ENCODE measurements at places on chromosomes 5 and 9. TPM values are rescaled to one million over a fixed set of nuclear protein-coding genes. Genes with fewer than 3 reads are reported as not detected.

GRCh38 chr9:14052359-14052758, 261.6 kb downstream of the NFIB start:
- H3K27ac ChIP-seq = no peak overlapping the region
- H3K27me3 ChIP-seq = no peaks in the 10 kb centered on the region
- no peak for DNase-seq
- H3K4me1 ChIP-seq = no peaks in the 10 kb centered on the region
- H3K4me3 ChIP-seq = no peak overlapping the region
- no peaks in the 10 kb centered on the region for H3K36me3 ChIP-seq

ELP1 gene
- total RNA-seq = 34.7 TPM

SPOCK1 gene
- total RNA-seq = 10.9 TPM

DNA sequence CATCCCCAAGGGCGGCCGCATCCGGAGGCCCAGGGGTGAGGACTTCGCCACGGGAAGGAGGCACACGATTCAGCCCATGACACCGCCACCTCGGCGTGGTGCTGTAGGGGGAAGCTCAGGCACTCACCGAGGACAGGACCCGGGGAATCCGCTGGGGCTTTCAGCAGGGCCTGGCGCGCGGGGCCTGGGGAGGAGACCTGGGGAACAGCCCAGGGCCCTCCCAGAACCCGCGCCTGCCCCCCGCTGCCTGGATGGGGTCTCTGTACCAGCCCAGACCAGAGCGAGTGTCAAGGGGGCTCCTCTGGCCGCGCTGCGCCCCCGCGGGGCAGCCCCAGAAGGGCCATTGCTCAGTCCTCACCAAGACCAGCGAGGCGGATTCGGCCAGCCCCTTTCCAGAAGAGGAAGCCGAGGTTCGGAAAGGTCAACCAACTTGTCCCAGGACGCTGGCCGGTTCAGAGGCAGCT, 12.8 kb downstream of the COL23A1 start:
- DNase-seq = peak; percentile 72
- peak overlapping the region; percentile 80 for H3K4me3 ChIP-seq
- H3K27me3 ChIP-seq = no peaks in the 10 kb centered on the region
- no peak overlapping the region for H3K27ac ChIP-seq
- H3K4me1 ChIP-seq = no peaks in the 10 kb centered on the region

PDCD1LG2 gene
- not detected for total RNA-seq

COL5A1 gene
- total RNA-seq = 9.5 TPM

ZBED3 gene
- 7.8 TPM for total RNA-seq

GRCh38 chr9:116844621-116845020, 157.5 kb downstream of the TRIM32 start:
- no peak for DNase-seq
- H3K36me3 ChIP-seq = peaks cover 5% of the 10 kb centered on the region
- no peak overlapping the region for H3K27ac ChIP-seq
- no peaks in the 10 kb centered on the region for H3K27me3 ChIP-seq
- H3K4me3 ChIP-seq = no peak overlapping the region
- peaks cover 4% of the 10 kb centered on the region for H3K4me1 ChIP-seq

- H3K27ac ChIP-seq = no peak overlapping the region
- H3K36me3 ChIP-seq = no peaks in the 10 kb centered on the region
- no peak overlapping the region for H3K4me3 ChIP-seq
- DNase-seq = no peak
- no peaks in the 10 kb centered on the region for H3K4me1 ChIP-seq
These were observed 10.5 kb downstream of the PROP1 start for GRCh38 chr5:177985430-177986040.

GRCh38 chr9:6822696-6823095, 64.9 kb downstream of the KDM4C start:
- no peak overlapping the region for H3K4me3 ChIP-seq
- no peak for DNase-seq
- no peaks in the 10 kb centered on the region for H3K27me3 ChIP-seq
- peaks cover 13% of the 10 kb centered on the region for H3K36me3 ChIP-seq
- peaks cover 5% of the 10 kb centered on the region for H3K4me1 ChIP-seq

DNA sequence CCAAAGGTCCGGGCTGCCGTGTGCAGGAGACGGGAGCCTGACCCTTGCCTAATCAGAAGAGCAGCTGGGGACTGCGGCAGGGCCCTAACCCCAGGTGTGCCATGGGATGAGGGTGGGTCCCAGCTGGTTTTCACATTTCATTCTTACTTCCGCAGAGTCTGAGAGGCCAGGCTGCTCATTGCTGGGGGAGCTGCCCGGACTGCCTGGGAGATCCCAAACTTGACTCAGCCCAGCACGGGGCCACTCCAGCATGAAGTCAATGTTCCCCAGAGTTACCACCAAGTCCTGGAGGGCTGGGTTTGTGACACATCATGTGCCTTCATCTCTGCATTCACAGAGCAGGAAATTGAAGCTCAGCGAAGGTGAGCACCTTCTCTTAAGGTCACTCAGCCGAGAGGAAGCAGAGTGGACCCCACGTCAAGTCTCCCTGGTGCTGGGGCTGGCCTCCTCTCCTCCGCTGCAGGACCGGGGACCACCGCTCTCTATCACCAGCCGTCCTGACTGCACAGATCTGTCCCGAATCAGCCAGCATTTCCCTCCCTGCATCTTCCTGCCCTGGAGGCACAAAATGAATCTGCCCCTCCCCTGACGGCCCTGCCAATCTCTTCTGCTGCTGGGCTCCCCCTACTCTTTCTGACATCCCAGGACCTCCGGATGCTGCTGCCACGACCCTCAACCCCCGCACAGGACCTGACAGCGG, 54.6 kb upstream of the PHYKPL start:
- H3K27me3 ChIP-seq = no peaks in the 10 kb centered on the region
- no peaks in the 10 kb centered on the region for H3K36me3 ChIP-seq
- no peak overlapping the region for H3K27ac ChIP-seq
- no peak for DNase-seq

DNA sequence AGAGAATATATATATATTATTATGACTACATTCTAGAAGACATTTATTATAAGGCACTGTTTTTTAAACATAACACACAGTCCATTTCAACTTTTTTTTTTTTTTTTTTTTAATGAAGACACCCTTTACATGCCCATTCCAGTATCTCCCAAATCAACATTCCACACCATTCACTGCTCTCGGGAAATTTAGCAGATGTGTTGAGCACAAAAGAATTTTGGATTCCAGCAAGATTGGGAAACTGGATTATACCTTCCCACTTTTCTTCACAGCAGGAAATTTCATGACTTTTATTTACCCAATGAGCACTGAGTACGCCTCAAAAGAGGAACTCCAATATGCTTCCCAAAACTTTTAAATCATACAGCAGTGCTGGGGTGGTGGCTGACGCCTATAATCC, 333.6 kb upstream of the DAB2 start:
- H3K27ac ChIP-seq = no peak overlapping the region
- H3K4me1 ChIP-seq = no peaks in the 10 kb centered on the region
- H3K27me3 ChIP-seq = no peaks in the 10 kb centered on the region
- no peaks in the 10 kb centered on the region for H3K36me3 ChIP-seq
- H3K4me3 ChIP-seq = no peak overlapping the region

- no peaks in the 10 kb centered on the region for H3K27me3 ChIP-seq
- DNase-seq = no peak
- no peak overlapping the region for H3K27ac ChIP-seq
- no peak overlapping the region for H3K4me3 ChIP-seq
- H3K4me1 ChIP-seq = peaks cover 10% of the 10 kb centered on the region
These were observed 15.2 kb upstream of the SLC35D2 start for GRCh38 chr9:96398582-96399324.

DNA sequence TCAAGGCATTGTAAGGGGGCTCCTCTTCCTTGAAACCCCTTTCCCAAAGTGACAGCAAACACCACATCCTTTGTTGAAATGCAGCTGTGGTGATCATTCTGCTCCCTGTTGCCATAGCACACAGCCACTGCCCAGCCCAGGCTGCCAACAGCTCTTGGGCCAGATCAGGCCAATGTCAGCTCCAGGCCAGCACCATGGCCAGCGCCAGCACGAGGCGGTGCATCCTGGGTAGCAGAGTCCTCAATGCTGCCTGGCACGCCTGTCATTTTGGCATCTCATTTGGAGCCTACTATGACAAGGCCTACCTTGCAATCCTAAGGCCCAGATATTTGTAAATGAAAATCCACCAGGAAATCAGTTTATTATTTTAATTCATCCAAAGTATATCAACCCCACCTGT, 390.6 kb downstream of the DNAH5 start:
- no peak overlapping the region for H3K27ac ChIP-seq
- peak; percentile 63 for DNase-seq
- no peaks in the 10 kb centered on the region for H3K36me3 ChIP-seq
- H3K4me1 ChIP-seq = no peaks in the 10 kb centered on the region
- no peaks in the 10 kb centered on the region for H3K27me3 ChIP-seq

SELENOP gene
- 8.5 TPM for total RNA-seq

DCAF10 gene
- 14.2 TPM for total RNA-seq

DNA sequence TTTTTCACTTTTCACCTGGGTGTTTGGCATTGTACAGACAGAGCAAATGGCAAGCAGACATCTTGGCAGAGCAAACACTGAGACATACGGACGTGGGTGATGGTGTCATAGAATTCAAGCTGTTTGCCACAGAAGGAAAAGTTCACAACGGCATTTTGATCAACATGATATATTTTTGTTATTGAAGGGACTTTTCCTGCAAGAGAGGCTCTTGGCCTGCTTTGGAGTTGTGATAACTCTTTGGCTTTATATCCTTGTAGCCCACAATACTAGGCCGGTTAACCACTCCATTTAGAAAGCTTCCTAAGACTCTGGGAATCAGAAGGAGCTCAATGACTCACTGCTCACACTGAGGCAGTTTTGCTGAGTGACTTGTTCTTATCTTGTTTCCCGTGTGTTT, 1038.3 kb downstream of the TLE1 start:
- H3K4me1 ChIP-seq = no peaks in the 10 kb centered on the region
- no peak for DNase-seq
- H3K27me3 ChIP-seq = no peaks in the 10 kb centered on the region

FAM153A gene
- total RNA-seq = 1.2 TPM

DNA sequence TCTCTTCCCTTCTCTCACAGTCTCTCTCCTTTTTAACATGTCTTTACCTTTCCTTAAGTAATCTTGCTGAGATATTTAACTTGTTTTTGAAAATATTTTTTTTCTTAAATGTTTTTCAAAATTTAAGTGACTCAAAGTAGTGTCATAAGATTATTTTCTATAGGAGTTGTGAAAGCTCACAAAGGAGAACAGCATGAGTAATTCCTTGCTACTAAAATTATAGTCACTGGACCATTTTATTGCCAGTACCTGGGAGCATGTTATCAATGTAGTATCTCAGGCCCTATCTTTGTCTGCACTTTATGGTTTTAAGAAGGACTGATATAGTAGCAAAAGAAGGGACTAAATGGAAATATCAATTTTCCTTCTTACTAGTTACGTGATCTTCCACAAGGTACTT, 181.9 kb downstream of the TMEM232 start:
- H3K27me3 ChIP-seq = no peaks in the 10 kb centered on the region
- H3K4me3 ChIP-seq = no peak overlapping the region
- no peaks in the 10 kb centered on the region for H3K4me1 ChIP-seq
- H3K27ac ChIP-seq = no peak overlapping the region

GPR151 gene
- total RNA-seq = not detected

DNA sequence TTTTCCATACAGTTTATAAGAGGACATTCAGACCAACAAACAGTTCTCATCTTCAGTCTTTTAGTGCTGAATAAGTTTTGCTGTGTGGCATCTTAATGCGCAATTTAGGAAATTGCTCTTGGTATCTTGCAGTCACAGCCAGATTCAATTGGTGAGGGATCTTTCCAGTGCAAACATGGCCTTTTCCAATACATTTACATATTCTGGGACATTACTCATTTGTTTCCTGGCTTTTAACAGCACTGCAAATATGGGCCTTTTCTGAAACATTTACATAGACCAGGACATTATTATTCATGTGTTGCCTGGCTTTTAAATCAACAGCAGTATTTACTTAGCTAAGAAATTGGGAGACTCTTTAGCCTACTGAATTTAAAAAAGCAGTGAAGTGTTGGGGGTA, 22.7 kb downstream of the ANKRD33B start:
- no peak for DNase-seq
- no peaks in the 10 kb centered on the region for H3K36me3 ChIP-seq
- H3K4me3 ChIP-seq = no peak overlapping the region
- H3K4me1 ChIP-seq = peaks cover 7% of the 10 kb centered on the region
- H3K27me3 ChIP-seq = no peaks in the 10 kb centered on the region

DNA sequence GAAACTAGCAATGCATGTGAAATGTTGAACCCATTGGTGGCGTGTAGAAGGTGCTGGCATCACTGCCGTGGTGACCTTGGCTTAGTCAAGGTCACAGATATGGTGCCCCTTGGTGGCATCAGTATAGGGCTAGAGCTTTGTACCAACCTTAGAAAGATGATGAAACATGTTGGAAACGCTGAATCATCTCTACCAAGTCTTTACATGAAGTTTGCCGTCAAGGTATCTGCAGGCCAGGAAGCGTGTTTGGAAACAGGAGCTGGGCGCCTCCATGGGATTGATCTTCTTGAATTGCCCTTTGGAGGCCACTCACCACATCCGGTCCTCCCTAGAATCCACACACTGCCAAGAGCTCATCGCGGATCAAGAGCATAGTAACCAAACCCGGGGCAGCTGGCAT, 16.9 kb upstream of the BOD1 start:
- H3K4me1 ChIP-seq = peaks cover 5% of the 10 kb centered on the region
- DNase-seq = no peak
- no peak overlapping the region for H3K4me3 ChIP-seq
- H3K27me3 ChIP-seq = no peaks in the 10 kb centered on the region

PCDHGA11 gene
- total RNA-seq = 2.7 TPM

DNA sequence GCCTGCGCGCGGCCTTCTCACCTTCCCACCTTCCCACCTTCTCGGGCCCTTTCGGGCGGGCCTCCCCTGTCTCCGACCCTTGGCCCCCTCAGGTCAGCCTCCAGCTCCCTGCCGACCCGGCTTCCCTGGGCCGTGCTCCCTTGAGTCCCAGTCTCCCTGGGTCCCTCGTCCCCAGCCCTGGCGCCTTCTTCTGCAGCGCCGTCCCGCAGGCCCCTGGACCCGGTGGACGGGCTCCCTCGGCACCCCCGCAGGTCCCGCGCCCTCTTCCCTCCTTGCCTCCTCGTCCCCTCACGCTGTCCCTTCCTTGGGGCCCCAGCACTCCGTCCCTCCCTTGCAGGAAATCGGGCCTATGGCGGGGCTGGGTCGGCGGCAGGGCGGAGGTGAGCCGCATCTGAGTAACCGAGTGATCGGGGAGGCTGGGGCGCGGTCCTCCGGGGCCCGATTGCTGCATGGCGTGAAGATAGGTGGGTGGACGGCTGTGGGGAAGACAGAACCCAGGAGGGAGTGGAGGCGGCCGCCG, 7.6 kb downstream of the ARPC5L start:
- peaks cover 6% of the 10 kb centered on the region for H3K4me1 ChIP-seq
- H3K36me3 ChIP-seq = peaks cover 25% of the 10 kb centered on the region
- no peak for DNase-seq
- no peak overlapping the region for H3K27ac ChIP-seq
- no peaks in the 10 kb centered on the region for H3K27me3 ChIP-seq

- 0 out of 2 replicates have a peak, but pooled peaks cover 6% of the 10 kb centered on the region for H3K36me3 ChIP-seq
- H3K4me3 ChIP-seq = no peak overlapping the region
- DNase-seq = peak; percentile 46
- H3K27me3 ChIP-seq = no peaks in the 10 kb centered on the region
These were observed 81.3 kb downstream of the GADD45G start for GRCh38 chr9:89686126-89686525.
